Prostate gland (tissue), 2 donors: ENCODE measurements at places on chromosomes 6 and 20. TPM values are rescaled to one million over a fixed set of nuclear protein-coding genes. Genes with fewer than 3 reads are reported as not detected.

Gene SYTL3
- total RNA-seq: 12.1 TPM

Gene PRL
- total RNA-seq: not detected

Gene GNAS-AS1
- 1.8 TPM for total RNA-seq

Gene FARS2
- 19.5 TPM for total RNA-seq

Gene TMEM200A
- total RNA-seq: 5.1 TPM

Gene MYBL2
- 0.36 TPM for total RNA-seq

Gene BPIFA1
- total RNA-seq: not detected

Gene MCM9
- total RNA-seq: 13.6 TPM

Gene PBOV1
- not detected for total RNA-seq

Gene GSTA1
- 329 TPM for total RNA-seq

Gene CST5
- total RNA-seq: not detected

Gene FABP7
- total RNA-seq: not detected

Gene YIPF3
- 162 TPM for total RNA-seq

Gene SFTA2
- total RNA-seq: not detected

Gene ZNF341
- 7.0 TPM for total RNA-seq

Gene LATS1
- total RNA-seq: 44.8 TPM

Gene PTK6
- total RNA-seq: 0.77 TPM

Gene AVP
- not detected for total RNA-seq

Gene ANKEF1
- 7.1 TPM for total RNA-seq

Gene LIME1
- 44.4 TPM for total RNA-seq

Gene PHF1
- total RNA-seq: 132 TPM

Gene BPIFB2
- total RNA-seq: not detected

Gene SMIM26
- 169 TPM for total RNA-seq

Gene FLOT1
- total RNA-seq: 117 TPM

Gene TEAD3
- total RNA-seq: 34.1 TPM

Gene RAB44
- total RNA-seq: 0.14 TPM

Gene PSORS1C1
- total RNA-seq: 3.5 TPM

Gene RPRD1B
- total RNA-seq: 21.9 TPM

Gene SYNDIG1
- 4.5 TPM for total RNA-seq

Gene BEND6
- total RNA-seq: 0.32 TPM

Gene HM13
- 99.7 TPM for total RNA-seq

Gene VSX1
- total RNA-seq: not detected

Gene ENPP5
- total RNA-seq: 90.1 TPM

Gene PCK1
- 0.68 TPM for total RNA-seq

Gene NKX2-2
- total RNA-seq: 0.14 TPM

Gene LY6G6C
- total RNA-seq: not detected

Gene SLC22A7
- not detected for total RNA-seq

Gene TFAP2B
- 0.06 TPM for total RNA-seq

Gene MEI4
- not detected for total RNA-seq

Gene GGTLC1
- total RNA-seq: not detected

Gene SLC25A27
- total RNA-seq: 33.7 TPM

Gene BTN2A1
- 11.5 TPM for total RNA-seq

Gene TDRD6
- total RNA-seq: 0.91 TPM

Gene C20orf141
- not detected for total RNA-seq

Gene MAP1LC3A
- total RNA-seq: 74.3 TPM
